ENCODE measurements at places on chromosomes 7 and 10.
A peak's percentile ranks its signal among the peaks of the same experiment; 100 is the strongest.

DNA sequence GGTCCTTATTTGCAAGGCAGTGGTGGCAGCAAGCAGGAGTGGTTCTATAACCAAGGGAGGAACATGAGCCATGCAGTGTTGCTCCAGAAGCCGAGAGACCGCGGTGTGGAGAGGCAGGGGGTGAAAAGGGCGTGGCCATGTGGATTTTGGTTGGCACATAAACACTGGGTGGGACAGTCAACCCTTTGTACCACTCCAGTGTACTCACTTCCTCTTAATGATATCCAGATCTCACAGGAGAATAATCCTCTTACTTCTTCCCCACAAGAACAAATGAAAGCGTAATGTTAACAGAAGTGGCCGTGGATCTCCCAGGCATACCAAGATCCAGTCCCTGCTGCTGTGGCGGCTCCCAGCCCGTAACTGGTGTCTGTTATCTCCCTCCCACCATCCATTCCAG is 42.4 kb downstream of the XRCC2 start:
- no peak for DNase-seq

GRCh38 chr7:106421181-106421762 is 136.5 kb upstream of the NAMPT start:
- peak; percentile 13 for DNase-seq

- no peak for DNase-seq
Observed at GRCh38 chr7:80942261-80943041, 23.6 kb upstream of the SEMA3C start.

DNA sequence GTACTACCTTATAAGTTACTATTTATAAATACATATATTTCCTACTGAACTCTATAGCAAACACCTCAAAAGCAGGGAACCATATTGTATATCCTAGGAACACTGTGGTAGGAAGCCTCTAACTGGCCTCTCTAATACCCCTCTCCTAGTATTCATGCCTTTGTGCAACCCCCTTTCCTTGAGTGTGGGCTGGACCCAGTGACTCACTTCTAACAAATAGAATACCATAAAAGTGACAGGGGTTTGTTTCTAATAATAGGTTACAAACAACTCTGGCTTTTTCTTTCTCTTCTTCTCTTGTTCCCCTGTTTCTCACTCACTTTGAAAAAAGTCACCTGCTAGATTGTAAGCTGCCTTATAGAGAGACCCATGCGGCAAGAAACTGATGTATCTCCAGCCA is 51.6 kb upstream of the MACC1 start:
- DNase-seq, result no peak

DNA sequence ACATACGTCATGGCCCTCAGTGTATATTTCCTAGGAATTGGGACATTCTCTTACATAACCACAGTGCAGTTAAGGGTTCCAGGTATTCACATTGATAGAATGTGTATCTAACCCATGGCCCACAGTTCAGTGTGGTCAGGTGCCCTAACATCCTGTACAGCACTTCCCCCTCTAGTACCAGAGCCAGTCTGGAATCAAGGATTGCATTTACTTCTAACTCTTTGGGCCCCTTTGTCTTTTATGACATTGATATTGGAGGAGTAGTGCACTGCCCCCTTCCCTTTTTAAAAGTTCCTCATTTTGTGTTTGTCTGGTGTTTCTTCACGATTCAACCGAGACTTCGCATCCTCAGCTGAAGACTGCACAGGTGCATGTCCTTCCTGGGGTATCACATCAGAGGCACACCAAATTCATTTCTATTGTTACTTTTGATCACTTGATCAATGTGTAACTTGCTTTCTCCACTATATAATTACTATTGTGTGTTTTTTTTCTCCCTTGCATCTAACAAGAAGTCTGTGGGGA is 22.4 kb upstream of the NPFFR1 start:
- no peak for DNase-seq

- no peak for DNase-seq
Observed at GRCh38 chr10:53387562-53387961, 615.0 kb upstream of the MBL2 start.

- DNase-seq, result no peak
Observed at GRCh38 chr10:46299536-46300369, 13.0 kb downstream of the ANTXRL start.

DNA sequence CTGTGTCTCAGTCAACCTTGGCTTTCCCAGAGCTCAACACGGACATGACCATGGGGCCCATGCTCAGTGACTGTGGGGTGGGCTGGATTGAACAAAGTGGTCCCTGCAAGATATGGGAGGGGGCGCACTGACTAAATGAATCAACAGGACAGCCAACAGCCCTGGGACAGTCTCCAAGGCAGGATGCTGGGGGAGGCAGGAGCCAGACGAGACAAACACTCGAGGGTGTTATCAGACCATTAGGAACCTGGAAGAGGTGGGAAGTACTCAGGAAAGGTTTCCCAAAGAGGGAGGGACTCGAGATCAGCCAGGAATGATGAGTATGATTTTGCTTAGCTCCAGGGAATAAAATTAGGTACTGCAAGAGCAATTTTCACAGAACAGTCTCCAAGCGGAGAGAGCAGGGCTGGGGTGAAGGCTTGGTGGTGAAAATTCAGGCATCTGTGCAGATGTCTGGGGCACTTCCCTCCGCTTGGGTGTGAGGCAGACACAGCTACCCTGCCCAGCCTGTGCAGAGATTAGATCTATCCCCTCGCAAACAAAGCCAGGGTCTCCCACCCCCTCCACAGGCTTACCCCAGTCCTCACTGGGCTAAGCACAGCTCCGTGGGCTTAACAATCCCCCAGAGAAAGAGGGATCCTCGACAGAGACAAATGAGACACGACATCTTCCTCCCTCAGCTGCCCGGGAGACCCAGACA is 261.1 kb upstream of the ZMIZ1 start:
- DNase-seq, result no peak

- DNase-seq, result peak; percentile 16
Observed at GRCh38 chr7:64877714-64878610, 25.1 kb upstream of the ZNF273 start.

DNA sequence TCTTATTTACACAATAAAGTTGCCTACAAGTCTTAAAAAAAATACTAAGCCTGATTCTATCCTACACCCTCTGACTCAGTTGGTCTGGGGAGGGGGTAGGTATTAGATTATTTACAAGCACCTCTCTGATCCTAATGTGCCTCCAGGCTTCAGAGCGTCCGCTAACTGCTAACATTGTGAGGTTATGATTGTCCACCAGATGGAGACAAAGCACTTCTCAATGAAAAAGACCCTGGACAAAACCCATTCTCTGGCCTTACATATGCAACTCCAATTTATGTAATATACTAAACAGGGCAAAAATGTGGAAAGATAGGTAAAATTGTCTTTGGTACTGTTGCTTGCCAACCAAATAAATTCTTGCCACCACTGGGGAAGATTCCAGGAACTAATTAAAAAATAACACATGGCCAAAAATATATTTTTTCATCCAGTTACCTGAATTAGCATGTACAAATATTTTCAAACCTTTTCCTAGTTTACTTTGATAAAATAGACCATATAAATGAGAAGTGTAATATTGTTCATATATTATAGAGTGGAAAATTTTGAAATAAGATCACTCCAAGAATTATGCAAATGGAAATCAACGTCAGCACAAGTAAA is 92.4 kb downstream of the KIF20B start:
- peak; percentile 64 for DNase-seq

DNA sequence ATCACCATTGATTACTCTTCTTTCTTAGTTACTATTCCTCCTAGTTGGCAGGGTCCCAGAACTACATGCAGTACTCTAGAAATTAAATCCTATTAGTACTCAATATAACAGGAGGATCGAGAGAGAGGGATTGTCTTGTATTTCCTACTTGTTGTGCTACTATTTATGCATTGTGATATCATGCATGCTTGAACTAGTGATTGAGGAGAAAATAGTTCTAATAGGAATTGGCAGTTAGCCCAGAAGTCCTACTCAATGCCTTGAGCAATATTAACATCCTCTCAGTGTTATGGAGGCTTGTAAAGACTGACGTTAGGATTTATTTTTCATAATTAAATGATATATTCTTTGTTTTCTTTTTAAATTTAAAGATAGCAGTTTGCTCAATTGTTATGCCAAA is 67.4 kb downstream of the FOXP2 start:
- DNase-seq, result no peak

DNA sequence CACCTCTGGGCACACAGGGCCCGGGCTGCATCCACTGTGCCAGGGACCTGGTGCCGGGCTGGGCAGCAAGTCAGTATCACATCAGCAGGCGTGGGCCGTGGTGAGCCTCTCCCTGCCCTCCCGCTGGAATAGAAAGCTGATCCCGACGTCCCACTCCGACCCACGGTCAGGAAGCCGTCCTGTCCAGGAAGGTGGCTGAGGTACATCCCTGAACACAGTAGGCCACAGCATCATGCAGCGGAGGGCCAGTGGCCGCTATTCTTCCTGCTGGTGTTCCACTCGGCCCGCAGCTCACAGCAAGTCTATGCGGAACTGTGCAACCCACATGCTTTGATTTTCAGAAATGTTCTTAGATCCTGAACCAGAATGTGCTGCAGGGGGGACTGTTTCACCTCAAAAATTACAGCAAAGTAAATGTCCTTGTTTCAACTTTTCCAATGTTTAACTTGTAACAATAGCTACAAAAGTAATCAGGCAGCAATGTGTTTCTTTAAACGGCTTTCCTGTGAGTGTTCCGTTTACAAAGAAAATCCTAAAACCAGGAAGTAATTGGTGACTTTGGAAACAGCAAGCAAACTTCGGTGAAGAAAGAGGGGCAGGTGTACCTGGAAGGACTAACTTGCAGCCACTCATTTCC is 676 bp upstream of the GPR146 start:
- no peak for DNase-seq

DNA sequence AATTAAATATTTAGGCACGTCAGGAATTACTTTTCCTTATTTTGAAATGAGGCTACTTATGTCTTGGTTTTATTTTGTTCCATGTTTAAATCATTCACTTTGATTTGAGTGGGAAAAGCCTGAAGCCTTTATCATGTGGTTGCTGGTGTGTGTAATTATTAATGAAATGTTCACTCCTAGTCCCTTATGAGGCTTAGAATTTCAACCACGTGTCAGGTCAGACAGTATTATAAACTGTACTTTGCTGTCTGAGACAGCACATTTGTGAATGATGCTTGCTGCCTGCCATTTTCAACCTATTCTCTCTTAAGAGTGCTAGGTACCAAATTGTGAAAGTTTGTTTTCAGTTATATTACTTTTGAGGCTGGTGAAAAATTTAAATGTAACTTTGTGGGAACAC is 58.9 kb downstream of the COL17A1 start:
- no peak for DNase-seq

DNA sequence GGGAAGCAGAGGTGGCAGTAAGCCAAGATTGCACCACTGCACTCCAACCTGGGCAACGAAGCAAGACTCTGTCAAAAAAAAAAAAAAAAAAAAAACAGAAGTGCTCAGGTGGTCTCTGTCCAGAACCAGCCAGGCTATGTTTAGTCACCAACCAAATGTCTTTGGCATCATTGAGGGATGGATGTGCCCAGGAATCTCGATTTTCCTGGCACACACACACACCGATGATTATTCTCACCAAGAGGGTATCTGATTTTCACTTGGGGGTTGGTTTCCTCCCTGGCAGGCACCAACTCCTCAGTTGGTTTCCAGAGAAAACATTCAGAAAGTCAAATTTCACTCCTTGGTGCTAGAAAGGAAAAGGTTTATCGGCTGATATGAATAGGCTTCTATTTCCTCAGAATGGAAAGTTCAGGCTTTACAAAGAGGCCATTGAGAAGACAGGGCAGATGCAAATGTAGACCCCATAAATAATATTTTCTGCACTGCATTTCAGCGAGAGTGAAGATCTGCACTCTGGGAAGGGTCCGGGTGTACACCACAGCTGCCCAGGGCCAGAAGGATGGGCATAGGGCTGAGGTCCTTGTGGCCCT is 154.8 kb downstream of the TNS3 start:
- no peak for DNase-seq
